Naive B cell (primary cell): ENCODE measurements at places on chromosomes 4 and X.
A peak's percentile ranks its signal among the peaks of the same experiment; 100 is the strongest.

DNA sequence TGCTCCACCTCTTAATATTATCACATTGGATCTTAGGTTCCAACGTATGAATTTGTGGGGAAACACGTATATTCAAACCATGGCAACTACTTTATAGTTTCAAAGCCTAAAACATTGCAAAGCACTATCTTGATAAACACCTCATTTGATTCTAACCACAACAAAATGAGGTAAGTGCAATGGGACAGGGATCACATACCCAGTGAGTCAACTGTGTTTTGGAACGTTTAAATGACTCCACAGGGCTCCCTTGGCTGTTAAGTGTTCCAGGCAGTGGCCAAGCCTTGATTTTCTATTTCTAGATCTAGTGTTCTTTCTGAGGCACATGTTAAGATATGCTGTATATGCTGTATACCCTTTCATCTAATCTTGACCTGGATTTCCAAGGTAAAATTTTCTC, 54.5 kb upstream of the C1QTNF7 start:
- no peak for DNase-seq

DNA sequence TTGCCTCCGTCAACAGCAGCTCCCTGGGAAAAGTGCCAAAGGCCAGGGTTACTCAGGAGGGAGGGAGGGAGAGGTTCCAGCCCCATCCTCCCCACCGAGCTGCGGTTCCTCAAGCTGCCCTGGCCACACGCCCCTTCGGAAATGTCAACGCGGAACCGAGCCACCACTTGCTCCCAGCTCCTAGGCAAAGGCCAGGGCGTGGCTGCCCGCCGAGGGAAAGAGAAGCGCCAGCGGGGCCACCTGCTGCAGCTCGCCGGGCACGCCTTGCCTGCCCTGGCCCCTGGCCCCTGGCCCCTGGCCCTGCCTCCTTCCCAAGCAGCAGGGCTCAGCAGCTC, 15.3 kb downstream of the SLC6A8 start:
- DNase-seq, result no peak

DNA sequence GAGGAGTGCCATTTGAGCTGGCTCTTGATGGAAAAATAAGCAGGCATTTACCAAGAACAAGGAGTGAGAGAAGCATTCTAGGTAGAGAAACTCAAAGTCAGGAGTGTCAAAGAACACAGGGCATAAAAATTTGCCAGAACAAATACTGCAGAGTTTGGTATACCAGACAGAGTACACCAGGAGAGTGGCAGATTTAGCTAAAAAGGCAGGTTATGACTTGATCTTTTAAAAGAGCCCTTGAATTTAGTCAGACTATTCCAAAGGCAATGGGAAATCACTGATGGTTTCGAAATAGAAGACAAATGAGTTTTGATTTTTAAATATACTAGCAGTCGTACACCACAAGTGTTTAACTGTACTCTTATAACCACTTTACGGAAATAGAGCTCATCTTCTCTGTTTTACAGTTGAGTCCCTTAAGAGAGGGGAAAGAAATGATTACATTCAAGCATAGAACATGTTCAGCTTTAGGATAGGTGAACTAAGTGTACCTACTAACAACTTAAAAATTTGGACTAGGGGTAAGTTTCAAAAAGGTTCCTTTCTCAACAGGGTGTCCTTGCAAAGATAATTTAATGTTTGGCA, 10.2 kb downstream of the UBE2D3 start:
- DNase-seq, result no peak

DNA sequence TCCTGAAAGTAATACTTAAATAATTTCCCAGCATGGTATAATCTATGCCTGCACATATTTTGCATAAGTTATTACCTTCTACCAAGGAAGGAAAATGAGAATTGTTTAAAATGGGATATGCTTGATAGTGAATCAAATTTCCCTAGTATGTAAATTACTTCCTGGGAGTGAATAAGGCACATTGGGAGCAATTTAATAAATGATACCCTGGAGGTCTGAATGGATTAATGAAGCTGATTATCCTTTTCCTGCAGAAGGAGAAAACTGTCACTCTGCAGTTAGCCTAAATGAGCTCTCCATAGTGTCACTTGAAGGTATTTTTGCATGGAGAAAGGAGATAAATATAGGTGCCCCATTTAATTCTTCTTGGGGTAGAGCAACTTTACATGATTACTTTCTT, 2212.0 kb downstream of the PCDH7 start:
- DNase-seq, result no peak

GRCh38 chr4:154462081-154462810, 29.4 kb downstream of the DCHS2 start:
- DNase-seq, result no peak

- no peak for DNase-seq
These were observed 22.8 kb downstream of the FBXW7 start for GRCh38 chr4:152513078-152513477.

- no peak for DNase-seq
These were observed 746 bp downstream of the TCEAL7 start for GRCh38 chrX:103330681-103331288.

DNA sequence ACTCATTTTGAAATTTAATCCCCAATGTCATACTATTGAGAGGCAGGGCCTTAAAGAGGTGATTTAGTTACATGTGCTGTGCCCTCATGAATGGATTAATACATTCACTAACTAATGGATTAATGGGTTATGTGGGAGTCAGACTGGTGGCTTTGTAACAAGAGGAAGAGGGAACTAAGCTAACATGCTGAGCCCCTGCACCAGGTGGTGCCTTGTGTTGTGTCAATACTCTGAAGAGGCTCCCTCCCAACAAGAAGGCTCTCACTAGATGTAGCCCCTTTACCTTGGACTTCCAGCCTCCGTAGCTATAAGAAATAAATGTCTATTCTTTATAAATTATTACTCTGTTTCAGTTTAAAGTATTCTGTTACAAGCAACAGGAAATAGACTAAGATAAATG, 411.9 kb upstream of the EMCN start:
- DNase-seq, result no peak

GRCh38 chr4:139875411-139875825, 209.8 kb downstream of the MGST2 start:
- DNase-seq, result no peak

DNA sequence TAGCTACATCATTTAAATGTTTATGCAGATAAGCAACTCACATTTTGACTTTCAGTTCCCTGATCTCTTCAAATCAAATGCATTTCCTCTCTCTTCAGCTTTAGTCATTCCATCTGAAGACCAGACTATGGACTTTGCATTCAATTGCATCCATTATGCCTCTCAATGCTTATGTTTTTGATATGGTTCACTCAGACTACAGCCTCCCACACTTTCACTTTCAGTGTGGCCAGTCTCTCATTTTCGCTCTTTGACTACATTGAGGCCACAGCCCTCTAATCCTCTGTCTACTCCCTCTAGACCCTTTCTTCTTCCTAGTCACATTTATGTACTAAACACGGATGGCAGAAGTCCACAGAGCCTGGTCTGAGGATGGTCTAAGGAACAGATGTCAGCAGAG, 24.5 kb upstream of the VEGFC start:
- no peak for DNase-seq

DNA sequence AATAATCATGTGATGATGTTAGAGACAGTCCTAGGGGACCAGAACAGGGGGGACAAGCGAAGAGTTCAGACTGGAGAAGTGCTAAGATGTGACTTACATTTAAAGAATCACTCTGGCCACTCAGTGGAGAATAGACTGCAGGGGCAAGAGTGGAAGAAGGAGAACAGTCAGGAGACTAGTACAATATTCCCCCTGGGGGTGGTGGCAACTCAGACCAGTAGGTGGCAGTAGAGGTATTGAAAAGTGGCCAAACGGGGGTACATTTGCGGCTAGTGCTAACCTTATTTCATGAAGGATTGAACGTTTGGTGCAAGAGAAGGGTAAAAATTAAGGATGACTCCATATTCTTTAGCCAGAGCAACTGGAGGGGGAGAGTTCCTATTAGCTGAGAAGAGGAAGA, 2.7 kb upstream of the BMX start:
- DNase-seq, result peak; percentile 30

DNA sequence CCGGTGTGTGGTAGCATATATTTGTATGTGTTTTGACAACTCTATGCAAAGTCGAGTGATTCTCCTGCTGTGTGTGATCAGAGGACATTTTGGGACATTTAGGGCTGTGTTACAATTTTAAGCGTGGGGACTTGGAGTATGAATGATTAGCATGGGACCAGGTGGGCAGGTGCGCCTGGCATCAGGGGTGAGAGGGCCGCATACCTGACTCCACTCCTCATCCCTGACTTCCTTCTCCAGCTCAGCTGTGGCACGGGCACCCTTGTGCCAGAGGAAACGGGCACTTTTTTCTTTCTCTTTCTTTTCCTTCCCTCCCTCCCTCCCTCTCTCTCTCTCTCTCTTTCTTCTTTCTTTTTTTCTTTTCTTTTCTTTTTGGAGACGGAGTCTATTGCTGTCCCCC, 15.7 kb upstream of the PLCXD1 start:
- no peak for DNase-seq

- no peak for DNase-seq
These were observed 399.9 kb downstream of the GPM6A start for GRCh38 chr4:175412161-175412560.

GRCh38 chrX:109623997-109624396, 975 bp downstream of the KCNE5 start:
- DNase-seq, result no peak

- no peak for DNase-seq
These were observed 7.6 kb downstream of the MAMLD1 start for GRCh38 chrX:150370589-150371312.

- no peak for DNase-seq
These were observed 1.4 kb downstream of the LSM6 start for GRCh38 chr4:146176891-146177290.

DNA sequence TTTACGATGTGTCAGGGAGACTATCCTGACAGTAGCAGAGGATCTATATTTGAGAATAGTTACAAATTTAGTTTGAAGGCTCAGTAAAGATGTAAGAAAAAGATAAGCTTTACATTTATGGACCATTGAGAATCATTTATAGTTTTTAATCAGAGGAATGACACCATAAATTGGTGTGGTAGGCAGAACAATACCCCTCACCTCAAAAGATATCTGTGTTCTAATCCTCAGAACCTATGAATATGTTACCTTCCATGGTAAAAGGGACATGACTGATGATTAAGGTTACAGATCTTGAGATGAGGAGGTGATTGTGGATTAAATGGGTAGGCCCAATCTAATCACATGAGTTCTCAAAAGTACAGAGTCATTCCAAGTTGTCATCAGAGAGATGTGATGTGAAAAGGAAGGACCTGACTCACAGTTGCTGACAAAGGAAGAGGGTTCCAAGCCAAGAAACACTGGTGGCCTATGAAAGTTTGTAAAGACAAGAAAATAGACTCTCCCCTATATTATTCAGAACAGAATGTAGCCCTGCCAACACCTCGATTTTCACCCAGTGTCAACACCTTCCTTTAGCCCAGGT, 27.0 kb downstream of the EREG start:
- no peak for DNase-seq

- no peak for DNase-seq
These were observed 16.7 kb upstream of the RBM41 start for GRCh38 chrX:107135049-107135964.

- DNase-seq, result no peak
These were observed 46.2 kb upstream of the XAGE1B start for GRCh38 chrX:52563105-52563504.

DNA sequence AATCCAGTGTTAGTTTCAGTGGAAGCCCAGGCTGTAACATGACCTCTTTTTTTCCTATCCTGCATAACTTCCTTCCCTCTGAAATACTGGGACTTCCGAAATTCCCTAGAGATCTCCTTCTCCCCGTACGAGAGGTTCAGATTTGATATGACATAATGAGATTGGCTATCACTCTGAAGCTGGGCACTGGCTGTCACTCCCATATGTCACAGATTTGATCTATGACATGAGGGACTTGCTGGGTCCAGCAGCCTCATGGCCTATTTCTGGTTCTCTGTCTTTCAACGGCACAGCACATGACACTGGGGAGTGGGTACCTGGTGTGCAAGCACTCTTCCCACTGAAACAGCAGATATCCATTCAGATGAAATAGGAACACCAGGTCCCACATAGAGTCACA, 36.7 kb downstream of the PF4 start:
- no peak for DNase-seq

- peak; percentile 59 for DNase-seq
These were observed 303.1 kb downstream of the ARHGAP24 start for GRCh38 chr4:85777908-85778631.

DNA sequence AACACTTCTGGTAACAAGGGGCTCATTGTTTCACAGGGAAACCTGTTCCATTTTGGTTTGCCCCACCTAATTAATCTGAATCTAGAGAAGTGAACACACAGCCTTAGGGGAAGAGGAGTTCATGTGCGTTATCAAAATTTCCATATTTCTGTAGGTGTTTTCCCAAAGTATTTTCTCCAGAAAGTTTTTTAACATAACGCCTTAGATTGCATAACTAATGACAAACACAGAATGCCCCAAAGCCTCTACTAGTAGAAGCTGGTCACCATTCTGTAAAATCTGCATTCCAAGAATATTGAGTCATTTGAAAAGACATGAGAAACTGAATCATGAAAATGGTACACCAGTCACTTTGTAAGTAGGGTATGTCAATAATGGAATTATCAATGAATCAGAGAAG, 41.1 kb downstream of the IL13RA2 start:
- no peak for DNase-seq

GRCh38 chr4:104616401-104616820, 121.7 kb upstream of the CXXC4 start:
- DNase-seq, result no peak

DNA sequence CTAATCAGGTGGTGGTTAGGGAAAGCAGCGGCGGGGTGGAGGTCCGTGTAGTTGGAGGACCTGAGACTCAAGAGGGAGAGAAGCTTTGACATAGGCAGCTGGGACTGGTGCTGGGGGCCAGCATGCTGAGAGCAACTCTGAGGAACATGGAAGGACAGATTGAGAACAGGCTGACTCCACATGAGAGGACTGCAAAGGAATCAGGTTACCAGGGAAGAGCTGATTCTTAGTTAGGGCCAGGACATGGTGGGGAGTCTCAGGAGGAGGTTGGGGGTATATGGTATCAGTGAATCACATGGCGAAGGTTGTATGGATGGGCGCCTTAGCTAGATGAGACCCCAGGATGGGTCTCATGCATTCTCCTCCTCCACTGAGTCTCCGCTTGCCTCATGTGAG, 264.0 kb upstream of the BOD1L1 start:
- no peak for DNase-seq

GRCh38 chrX:31356275-31357212, 284.7 kb upstream of the FTHL17 start:
- DNase-seq, result no peak

DNA sequence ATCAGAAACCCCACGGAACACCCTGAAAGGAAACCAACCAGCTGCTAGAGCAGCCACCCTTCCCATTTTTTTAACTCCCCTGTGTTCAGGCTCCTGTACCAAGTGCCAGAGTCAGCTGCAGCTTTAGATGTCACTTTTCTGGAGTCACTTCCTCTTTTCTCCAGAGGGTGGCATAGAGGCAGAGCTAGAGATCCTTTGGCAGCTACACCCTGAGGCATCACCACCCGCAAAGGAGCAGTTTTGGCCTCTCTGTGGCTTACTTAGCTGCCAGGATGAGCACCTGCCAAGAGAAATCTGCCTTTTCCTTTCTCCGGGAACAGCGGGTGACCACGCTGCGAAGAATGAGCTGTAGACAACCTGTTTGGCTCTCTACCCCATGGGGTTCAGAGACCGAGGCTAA, 58.0 kb upstream of the CHRDL1 start:
- DNase-seq, result no peak
